8988T (cell line): ENCODE measurements at places on chromosomes 16 and 17.

DNA sequence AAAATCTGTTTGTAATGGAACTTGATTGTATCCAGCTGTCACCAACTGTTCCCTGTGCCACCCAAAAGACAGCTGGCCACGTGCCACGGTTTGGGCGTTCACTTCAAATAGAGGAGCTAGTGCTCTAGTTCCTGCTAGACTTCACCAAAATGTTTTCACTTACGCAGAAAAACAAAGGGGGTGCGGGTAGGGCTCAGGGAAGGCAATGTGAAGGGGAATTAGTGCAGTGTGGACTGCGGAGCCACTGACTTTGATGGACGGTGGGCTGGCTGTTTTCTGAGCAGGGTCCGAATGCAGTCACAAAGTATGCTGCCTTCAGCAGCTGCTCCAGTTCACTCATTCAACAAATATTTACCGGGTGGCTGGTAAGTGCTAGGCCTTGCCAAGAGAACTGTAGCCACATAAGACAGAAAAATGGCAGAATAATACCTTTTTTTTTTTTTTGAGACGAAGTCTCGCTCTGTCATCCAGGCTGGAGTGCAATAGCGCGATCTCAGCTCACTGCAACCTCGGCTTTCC is 7.6 kb upstream of the CYTH1 start:
- no peak for DNase-seq

DNA sequence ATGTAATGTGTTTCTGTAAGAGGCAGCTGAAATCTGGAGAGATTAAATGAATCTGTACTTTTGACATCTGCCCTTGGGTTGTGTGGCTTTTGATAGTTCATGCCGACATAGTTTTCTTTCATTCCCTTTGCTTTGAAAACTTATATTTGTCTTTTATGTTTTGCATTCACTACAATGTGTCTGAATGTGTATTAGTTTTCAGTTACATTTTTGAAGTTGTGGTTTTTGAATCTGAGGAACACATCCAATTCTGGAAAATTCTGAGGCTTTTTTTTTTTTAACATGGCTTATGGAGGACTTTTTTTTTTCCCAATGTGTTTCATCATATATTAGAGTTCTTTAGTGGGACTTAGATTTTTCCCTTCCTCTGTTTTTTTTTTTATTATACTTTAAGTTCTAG is 683.7 kb upstream of the SOX9 start:
- no peak for DNase-seq

- no peak for DNase-seq
Measured at GRCh38 chr17:44901411-44901921, 2.2 kb upstream of the EFTUD2 start.

DNA sequence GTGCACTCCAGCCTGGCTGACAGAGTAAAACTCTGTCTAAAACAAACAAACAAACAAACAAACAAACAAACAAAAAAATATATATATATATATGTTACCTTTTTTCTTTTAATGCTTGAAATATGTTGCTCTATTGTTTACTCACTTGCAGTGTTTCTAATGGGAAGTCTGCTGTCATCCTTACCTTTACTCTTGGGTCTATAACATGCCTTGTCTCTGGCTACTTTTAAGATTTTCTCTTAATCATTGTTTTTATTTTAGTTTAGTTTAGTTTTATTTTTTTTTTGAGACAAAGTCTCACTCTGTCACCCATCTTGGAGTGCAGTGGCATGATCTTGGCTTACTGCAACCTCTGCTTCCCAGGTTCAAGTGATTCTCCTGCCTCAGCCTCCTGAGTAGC is 16.1 kb upstream of the TNRC6A start:
- no peak for DNase-seq

DNA sequence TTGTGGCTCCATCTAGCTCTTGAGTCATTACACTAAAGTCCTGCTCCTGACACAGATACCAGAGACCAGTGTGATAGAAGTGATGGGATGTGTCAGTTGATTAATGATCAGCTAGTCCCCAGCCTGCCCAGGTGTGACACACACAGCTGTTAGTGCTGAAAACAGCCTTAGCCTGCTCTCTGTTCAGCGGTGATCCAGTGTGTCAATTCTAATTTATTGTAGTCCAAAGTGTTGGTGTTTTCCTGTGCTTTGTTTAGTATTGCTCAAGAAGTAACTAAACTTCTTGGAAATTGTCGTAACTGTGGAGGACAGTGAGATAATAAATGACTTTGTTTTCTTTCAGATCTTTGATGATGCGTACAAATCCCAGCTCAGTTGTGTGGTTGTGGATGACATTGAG is 92.3 kb downstream of the WNT3 start:
- DNase-seq = no peak

DNA sequence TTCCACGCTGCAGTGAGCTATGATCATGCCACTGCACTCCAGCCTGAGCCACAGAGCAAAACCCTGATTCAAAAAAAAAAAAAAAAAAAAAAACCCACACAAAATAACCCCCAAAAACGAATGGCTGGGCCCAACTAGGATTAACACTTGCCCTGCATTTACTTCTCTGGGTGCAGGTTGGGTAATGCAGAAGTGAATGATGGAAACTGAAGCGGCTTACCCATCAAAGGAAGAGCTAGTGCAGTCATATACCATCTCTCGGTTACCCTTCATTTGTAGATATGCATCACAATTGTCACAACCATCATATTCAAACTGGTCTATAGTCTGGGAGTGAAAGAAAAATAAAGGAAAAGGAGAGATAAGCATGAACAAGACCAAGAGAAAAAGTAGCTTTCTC is 819 bp downstream of the SUPT4H1 start:
- no peak for DNase-seq

- no peak for DNase-seq
Measured at GRCh38 chr16:67969254-67970039, 1.0 kb upstream of the SLC12A4 start.

GRCh38 chr17:36193216-36193775 is 3.3 kb downstream of the CCL3L1 start:
- no peak for DNase-seq

GRCh38 chr16:24789881-24790280 is 55.9 kb upstream of the SLC5A11 start:
- no peak for DNase-seq

DNA sequence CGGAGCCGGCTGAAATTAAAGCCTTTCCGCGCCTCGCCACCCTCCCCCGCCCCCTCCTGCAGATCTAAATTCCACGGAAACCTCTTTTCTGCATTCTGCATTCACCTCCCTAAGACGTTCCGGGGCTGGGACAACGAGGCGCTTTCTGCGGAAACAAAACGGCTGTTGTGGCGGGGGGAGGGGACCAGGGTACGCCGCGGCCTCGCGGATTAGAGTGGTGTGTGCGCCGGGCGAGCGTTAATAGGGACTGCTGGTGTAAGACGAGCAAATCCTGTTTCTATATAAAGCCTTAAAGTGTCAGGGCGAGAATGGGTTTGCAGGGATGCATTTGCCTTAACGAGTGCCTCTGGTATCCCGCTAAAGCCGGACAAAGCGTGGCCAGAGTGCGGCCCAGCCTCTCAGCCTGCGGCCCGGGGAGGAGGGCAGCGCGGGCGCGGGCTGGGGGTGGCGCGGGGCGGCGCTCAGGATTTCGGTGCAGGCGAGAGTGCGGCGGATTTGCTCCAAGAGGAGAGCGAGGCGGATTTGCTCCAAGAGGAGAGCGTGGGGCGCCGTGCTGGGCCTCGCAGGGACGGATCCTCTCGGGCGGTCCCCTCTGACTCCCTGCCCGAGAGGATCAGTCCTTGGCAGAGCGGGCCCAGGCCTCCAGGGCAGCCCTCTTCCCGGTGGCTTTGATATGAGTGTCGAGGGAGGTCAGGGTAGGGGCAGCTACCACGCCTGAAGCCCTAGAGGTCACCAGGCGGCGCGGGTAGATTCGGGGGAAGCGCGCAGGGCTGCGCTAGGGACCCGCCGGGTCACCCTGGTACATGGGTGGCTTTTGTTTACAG is 5.1 kb downstream of the BAHCC1 start:
- DNase-seq = no peak

DNA sequence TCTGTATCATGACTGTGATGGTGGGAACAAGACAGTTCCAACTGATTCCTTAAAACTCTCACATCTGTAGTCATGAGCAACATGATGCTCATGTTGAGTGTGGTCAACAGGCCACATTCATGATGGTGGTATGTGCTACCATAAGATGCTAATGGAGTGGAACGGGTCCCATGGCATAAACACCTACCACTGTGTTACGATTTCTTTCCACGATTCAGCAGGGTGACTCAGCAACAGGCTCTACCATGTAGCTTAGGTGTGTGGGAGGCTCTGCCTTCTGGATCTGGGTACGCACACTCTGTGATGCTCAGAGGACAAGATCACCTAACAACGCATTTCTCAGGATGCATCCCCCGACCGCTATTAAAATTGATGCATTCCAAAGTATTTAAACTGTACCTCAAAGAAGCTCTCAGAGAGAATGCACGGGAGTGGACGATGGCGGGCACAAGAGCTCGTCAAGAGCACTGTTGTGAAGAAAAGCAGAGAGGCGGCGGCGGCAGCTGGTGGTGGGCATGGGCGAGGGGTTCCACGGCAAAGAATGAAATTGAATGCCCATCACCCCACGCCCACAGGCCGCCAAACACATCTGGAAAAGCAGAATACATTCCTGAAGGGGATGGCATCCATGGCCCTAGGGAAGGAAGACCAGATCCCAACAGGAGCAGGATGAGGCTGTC is 133.3 kb downstream of the ZNF778 start:
- no peak for DNase-seq

GRCh38 chr17:36931697-36932382 is 5.4 kb upstream of the LHX1 start:
- DNase-seq = no peak

DNA sequence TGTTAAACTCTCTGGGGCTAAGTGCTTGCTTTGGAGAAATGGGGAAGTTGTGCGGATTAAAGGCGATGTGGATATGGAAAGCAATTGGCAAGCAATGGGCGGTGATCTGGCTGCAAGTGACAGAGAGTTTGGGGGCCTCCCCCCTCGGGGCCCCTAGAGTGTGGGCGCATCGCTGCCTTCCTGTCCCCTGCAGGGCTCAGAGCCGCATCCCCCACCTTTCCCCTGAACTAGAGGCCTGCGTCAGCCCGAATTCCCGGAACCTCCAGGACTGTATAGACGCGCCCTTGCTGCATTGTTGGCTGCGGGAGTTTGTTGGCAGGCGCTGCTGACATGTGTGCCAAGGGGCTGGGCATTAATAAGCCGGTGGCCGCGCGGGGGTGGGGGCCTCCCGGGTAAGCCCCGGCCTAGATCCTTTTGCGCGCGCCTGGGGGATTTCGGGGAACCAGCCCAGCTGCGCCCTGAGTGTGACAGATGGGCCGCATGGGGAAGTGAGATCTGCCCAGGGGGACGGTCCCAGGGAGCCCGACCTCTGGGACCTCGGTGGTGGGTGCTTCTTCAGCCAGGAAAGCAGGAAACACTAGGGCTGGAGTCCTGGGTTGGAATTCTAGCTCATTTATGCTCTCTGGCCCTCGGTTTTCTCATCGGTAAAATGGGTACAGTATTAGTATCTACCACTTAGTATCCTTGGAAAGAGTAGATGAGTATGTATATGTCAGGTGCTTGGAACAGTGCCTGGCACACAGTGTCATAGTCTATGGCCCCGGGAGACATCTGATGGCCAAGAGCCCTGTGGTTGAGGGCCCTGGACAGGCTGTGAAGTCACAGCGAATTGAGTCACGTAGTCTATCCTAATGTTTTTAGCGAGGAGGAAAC is 1.0 kb downstream of the EEF2K start:
- no peak for DNase-seq

- DNase-seq = no peak
Measured at GRCh38 chr17:70028978-70029767, 45.9 kb upstream of the KCNJ16 start.

DNA sequence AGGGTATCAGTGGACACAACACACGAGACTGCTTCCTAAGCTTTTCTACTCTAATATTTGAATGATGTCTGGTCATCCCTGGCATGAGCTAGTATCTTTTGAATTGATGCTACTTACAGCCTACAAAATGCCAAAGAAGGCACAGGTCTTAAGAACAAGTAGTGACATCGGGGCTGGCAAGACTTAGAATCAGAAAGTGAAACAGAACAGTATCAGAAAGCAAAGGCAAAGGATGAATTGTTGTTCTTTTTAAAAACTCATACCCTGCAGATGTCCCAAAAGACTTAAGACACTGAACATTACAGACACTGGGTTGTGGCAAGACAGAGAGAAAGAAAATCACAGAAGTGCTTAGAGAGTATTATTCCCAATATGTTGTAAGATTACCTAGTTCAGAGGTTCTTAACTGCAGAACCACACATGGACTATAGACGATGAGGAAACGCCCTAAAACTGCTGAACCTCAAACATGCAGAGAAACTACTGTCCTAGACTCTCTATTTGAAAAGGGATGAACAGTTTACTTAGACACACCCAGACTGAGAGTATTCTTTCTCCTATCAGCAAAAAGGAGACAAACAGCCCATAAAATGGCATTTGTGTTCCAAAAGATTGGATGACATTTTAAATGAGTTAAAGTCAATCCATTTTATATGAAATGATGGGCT is 12.5 kb downstream of the ZNF19 start:
- DNase-seq = no peak

GRCh38 chr16:81632392-81633146 is 146.5 kb upstream of the PLCG2 start:
- no peak for DNase-seq

GRCh38 chr16:56303880-56304279 is 112.6 kb downstream of the GNAO1 start:
- DNase-seq = no peak

- no peak for DNase-seq
Measured at GRCh38 chr17:67575325-67575724, 142.4 kb upstream of the NOL11 start.

- DNase-seq = no peak
Measured at GRCh38 chr16:56245197-56245596, 53.9 kb downstream of the GNAO1 start.

DNA sequence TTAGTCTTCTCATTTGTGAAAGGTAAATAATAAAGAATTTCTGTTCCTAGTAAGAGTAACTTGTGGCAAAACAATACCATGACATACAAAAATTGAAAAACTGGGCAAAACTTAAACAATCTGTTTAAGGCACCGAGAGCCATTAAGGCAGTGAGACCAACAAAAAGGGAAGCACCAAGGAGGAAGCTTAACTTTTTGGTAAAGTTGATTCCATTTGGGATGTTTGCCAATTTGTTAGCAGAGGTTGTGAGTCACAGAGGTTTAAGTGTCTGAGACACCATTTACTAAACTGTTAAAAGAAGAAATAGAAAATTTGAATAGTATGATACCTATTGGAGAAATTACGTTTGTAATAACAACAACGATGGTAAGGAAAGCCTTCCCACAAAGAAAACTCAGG is 4.9 kb downstream of the SLC35G3 start:
- no peak for DNase-seq

DNA sequence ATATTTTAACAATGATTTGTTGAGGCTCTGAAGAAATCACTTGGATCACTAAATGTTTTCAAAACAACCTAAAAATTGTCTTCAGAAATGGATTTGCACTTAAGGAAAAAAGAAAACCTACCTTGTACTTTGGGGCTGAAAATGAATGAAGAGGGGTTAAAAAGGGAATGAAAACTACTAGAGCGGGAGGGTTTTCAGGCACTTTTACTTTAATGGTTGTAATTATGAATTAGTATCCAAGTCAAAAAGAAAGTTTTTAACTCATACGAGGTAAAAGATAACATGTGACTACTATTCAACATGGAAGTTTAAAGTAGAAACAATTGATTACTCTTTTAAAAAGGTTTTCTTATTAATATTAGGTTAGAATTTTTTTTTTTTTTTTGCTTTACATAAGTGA is 5.1 kb downstream of the IGF2BP1 start:
- no peak for DNase-seq

- no peak for DNase-seq
Measured at GRCh38 chr17:29731589-29731929, 108.8 kb upstream of the CORO6 start.

- DNase-seq = no peak
Measured at GRCh38 chr16:3548445-3548844, 28.8 kb downstream of the NLRC3 start.

GRCh38 chr16:23064639-23065038 is 84.6 kb downstream of the USP31 start:
- DNase-seq = no peak
